Stimulated activated CD8-positive, alpha-beta memory T cell treated with anti-CD3 and anti-CD28 coated beads, Interleukin-4, amount 100 ng/mL, for 48 hours (primary cell): ENCODE measurements at places on chromosomes 1 and 21.

DNA sequence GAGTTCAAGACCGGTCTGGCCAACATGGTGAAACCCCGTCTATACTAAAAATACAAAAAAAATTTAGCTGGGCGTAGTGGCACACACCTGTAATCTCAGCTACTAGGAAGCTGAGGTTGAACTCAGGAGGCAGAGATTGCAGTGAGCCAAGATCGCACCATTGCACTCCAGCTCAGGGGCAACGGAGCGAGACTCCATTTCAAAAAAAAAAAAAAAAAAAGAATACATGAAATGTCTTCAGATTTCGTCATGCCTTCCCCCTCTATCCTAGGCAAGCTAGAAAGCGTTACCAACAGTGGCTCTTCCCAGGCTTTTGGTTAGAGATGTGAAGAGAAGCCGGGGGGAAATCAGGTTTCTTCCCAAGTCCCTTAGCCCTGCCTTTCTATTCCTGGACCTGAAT lies 3.6 kb downstream of the TFF1 start:
- DNase-seq = no peak

- no peak for DNase-seq
Measured at GRCh38 chr1:223417903-223418663, 24.9 kb downstream of the CCDC185 start.

DNA sequence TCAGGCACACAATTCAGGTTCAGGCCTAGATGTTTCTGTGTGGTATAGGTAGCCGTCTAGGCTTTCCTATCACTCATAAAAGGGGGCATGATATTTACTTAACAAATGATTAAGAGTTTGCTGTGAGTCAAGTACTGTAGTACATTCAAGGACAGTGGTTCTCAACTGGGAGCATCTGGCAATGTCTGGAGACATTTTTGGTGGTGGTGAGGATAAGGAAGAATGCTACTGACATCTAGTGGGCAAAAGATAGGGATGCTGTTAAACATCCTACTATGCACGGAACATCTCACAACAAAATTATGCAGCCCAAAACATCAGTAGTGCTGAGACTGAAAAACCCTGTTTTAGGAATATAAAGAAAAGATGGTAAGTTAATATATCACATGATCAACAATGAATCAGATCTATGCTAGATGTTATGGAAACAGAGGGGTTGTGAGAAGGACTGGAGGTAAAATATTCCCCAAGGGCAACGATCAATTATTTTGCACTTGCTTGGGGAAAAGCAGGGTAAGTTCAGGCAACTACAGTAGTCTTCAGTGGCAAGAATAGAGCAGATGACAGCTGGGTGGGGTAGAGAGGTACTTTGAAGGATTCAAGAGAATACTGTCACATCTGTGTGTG lies 4.9 kb downstream of the DNTTIP2 start:
- no peak for DNase-seq

- DNase-seq = no peak
Measured at GRCh38 chr1:156873659-156874058, 13.0 kb downstream of the NTRK1 start.

GRCh38 chr1:201542309-201543035 lies 3.5 kb downstream of the NAV1 start:
- no peak for DNase-seq

DNA sequence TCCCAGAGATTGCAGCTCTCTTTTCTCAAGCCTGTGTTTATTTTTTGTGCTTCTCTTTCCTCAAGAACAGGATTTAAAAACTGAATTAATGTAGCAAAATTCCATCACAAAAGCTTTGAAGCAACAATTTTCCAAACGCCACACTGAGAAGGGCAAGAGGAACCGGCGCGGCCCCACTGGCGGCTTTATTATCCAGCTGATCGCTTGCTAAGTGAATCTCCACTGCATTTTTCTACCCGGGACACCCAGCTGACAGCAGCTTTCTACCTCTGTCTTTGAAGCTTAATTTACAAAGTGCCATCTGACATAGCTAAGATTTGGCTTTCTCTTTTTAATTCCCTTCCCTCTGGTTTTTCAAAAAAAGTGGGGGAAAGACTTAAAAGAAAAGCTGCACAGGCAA lies 369.3 kb upstream of the C1orf174 start:
- DNase-seq = no peak

DNA sequence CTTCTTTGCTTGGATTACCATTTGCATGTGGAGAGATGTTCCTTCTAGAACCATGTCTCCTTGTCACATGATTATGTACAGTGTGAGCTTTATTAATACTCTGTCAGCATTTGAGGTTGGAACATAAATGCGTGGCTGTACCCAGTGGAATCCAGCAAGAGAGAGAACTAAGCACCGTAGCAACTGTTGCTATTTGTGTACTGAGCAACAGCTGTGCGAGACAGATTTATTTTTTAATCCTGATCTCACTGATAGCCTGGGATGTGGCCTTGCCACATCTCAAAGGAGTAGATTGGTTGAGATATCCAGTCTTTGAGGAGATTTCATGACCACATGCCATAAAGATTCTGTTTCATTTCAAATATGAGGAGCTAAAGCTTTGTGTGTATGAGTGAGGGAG lies 43.4 kb downstream of the KIF1B start:
- no peak for DNase-seq

- DNase-seq = no peak
Measured at GRCh38 chr1:211699059-211699458, 23.6 kb upstream of the NEK2 start.

DNA sequence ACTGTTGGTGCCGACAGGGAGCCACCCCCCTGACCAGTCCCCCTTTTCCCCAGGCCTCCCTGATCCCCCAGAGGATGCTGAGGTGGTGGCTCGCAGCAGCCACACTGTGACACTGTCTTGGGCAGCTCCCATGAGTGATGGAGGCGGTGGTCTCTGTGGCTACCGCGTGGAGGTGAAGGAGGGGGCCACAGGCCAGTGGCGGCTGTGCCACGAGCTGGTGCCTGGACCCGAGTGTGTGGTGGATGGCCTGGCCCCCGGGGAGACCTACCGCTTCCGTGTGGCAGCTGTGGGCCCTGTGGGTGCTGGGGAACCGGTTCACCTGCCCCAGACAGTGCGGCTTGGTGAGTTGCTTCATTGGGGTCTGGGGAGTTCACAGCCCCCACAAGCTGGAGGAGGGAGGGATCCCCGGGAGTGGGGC lies 89.2 kb downstream of the TRIM11 start:
- DNase-seq = no peak

GRCh38 chr1:32981003-32981901 lies 16.6 kb upstream of the RNF19B start:
- DNase-seq = peak; percentile 77

DNA sequence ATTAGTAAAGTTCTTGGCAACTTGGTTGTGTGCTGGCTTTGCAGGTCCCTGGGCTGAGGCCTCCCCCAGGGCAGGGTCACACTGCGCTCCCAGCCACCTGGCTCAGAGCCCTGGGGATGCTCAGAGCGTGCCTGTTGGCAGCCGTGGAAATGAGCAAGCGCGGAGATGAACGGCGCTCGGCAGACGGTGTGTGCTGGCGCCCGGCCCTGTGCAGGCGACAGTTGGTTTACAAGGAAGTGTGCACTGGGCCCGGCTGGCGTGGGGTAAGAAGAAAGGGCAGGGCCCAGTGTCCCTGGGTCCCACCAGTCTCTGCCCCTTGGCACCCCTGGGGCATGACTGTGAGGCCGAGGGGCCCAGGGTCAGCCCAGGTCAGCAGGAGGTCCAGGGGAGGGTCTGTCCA lies 25.7 kb upstream of the PEX10 start:
- no peak for DNase-seq

- DNase-seq = no peak
Measured at GRCh38 chr1:203662360-203662759, 35.7 kb downstream of the ATP2B4 start.

DNA sequence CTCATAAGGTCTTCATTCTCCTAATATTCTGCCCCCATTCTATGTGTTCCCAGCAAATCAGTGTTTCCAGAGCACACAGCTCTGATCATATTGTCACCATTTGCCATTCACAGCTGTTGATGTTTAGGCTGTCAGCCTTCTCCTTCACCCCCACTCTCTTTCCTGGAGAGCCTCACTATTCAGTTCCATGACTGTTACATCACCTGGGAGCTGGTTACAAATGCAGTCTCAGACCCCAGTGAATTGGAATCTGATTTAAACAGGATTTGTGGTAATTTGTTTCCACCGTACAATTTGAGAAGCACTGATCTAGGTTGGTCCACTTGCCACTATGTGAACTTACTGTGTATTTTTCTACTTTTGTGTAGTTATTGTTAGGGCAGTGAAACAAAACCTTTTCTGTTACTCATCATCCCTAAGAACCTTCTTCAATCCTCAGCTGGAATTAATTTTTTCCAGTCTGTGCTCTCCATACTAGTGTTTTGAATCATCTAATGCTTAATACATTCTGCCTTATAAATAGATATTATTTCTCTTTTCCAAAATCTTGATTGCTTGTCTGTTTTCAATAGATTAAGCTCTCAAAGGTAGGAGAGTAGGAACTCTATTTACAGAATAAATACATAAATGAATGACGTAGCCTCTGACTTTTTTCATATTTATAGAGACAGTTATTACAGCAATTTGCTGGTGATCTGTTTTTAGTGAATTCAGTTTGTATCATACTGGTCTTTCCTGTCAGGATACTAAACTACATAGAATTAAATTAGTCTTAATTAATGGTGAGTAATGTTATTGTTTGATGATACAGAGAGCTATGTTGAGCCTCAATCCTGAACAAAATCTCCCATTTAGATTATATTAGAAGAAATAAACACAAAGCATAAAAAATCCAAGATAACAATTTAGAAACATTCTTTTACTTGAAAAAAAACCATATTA lies 8.1 kb downstream of the SNX7 start:
- no peak for DNase-seq

- DNase-seq = peak; percentile 39
Measured at GRCh38 chr1:167599957-167600581, 30.0 kb upstream of the RCSD1 start.

GRCh38 chr1:42552636-42553035 lies 89.5 kb downstream of the CCDC30 start:
- no peak for DNase-seq

GRCh38 chr1:100941580-100942216 lies 45.8 kb downstream of the SLC30A7 start:
- DNase-seq = no peak

DNA sequence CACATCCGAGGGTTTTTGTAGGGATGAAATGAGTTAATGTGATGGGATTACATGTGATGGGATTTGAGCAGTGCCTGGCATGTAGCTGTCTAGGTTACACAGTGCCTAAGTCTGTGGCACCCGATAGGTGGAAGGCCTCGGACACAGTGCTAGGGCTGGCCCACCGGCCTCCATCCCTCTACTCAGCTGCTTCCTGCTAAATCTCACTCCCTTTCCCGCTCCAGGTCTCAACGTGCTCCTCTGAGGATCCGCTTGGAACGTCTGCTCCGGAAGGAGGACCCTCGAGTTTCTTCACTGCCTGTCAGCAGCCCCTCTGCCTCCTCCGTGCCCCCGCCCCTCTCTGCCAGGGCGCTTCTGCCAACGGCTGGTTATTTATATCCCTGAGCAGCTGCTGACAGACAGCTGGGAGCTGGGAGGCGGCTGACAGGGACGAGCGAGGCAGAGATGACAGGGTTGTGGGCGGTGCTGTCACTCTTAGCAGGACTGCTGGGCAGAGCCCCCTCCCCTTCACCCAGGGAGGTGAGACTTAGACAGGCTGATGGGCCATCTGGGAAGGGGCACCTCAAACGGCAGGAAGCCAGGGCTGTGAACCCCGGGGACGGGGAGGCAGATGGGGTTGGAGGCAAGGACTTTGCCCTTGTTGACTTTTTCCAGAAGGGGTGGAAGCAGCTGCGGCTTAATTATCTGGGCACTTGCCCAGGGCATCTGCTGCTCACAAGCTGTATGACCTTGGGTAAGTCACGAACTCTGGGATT lies 26.6 kb upstream of the LRRN2 start:
- DNase-seq = no peak

GRCh38 chr21:43206231-43207042 lies 37.6 kb downstream of the CRYAA start:
- no peak for DNase-seq

DNA sequence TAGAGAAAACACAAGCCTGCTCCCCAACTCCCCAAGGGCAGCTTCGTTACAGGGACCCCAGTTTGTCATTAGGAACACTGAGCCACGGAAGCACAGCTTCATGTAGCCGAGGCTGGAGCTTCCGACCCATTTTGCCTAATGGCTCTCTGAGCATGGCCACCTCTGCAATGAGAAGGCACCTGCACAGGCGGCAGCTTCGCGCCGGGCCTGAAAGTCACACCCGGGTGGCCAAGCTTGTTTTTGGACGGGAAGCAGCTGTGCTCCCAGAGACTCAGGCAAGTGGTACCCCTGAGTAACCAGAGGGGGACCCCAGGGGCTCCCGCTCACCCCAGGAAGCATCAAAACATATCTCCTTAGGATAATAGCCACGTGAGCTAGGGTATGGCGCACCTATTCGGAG lies 80.9 kb downstream of the SLC66A1 start:
- DNase-seq = no peak

DNA sequence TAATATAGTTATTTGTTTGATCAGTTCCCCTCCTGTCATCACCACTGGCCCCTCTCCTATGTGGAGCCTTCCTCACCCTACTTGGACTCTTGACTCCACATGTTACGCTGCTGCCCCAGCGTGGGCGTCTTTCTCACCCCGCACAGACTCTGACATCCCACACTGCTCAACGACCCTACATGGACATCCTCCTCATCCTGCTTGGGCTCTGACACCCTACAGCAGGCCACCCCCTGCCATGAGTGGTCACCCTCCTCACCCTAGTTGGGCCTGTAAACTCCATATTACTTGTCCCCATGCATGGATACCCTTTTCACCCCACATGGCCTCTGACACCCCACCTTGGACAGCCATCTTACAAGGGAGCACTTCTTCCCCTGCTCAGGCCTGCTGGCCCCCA lies 21.0 kb downstream of the TTC4 start:
- no peak for DNase-seq

DNA sequence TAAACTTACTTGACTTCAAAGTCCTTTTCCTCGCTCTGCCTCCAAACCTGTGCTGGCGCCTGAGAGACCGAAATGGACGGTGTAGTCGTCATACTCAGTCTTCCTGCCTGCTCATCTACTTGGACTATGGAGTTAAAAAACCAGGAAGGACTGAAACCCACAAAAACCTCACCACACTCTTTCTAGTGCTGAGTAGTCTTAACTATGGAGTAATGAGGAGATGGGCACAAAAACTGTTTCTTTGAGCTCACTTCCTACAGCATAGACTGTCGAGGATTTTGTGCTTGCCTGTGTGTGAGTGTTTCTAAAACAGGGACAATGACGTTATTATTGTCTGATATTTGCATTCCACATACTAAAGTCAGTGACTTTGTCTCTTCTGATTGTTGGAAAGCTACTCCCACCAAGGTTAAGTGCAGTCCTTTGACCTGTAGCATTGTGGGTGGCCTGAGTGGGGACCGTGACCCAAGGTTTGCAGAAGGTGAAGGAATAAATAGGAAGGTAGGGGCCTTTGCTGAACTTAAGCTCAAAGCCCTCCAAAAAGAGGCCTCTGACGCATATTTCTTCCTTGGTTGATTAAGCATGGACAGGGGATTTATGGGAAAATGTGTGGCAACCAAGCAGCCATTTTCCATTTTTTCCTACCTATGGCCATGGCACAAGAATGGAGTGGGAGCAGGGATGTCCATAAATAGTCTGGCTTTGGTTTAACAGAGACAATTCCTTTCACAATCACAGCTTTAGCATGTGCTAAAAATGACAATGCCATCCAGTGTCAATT lies 109.6 kb downstream of the ZBTB18 start:
- no peak for DNase-seq
